ENCODE measurements at places on chromosomes 16 and 17.

- no peak for DNase-seq
These were observed 121.8 kb downstream of the SPACA3 start for GRCh38 chr17:33113276-33113990.

DNA sequence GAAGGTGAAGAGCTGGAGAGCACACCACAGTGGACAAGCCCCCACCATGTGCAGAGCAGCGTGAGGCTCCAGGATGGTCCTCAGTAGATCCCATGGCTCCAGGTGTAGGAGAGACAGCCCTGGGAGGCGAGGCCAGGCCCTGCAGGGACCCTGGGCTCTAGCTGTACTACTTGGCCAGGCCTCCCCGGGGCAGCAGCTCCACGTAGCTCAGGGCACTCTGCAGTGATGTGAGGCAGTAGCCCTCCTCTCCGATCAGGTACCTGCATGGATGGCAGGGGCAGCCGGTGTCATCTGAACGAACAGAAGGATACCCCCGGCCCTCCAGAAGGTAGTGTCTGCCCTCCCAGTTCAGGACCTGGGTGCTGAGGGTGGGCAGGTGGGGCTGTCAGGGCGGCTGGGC is 6.2 kb upstream of the SPATA2L start:
- DNase-seq, result no peak

DNA sequence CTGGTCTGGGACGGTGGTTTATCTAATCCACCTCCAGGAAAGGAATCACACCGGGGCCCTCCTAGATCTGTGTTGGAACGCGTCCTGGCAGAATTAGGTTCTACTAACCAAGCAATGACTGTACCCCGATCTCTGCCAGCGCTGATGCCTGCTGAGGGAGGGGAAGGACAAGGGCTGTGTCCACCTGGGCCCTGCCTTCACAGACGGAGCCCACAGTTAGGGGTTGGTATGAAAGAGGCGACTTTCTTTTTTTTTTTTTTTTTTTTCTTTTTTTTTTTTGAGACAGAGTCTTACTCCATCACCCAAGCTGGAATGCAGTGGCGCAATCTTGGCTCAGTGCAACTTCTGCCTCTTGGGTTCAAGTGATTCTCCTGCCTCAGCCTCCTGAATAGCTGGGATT is 9.9 kb upstream of the KRT19 start:
- DNase-seq, result no peak

DNA sequence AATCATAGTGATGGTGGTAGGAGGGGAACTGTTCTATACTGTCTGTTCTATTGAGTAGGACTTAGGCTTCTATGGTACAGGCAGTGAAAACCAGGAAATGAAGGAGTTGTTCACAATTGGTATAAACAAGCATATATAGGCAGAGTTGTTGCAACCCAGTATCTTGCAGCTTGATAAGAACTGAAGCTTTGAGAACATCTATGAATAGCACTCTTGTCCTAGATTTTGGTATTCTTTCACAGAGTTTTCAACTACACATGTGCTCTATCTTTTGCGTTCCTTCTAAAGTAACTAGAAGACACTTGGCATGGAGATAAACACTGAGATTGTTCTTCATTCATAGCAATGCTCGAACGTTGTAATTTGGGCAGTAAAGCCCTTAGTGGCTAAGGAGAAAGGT is 91.8 kb downstream of the KCNJ2 start:
- DNase-seq, result no peak

- no peak for DNase-seq
These were observed 204.1 kb upstream of the CIBAR2 start for GRCh38 chr16:85316321-85316919.

DNA sequence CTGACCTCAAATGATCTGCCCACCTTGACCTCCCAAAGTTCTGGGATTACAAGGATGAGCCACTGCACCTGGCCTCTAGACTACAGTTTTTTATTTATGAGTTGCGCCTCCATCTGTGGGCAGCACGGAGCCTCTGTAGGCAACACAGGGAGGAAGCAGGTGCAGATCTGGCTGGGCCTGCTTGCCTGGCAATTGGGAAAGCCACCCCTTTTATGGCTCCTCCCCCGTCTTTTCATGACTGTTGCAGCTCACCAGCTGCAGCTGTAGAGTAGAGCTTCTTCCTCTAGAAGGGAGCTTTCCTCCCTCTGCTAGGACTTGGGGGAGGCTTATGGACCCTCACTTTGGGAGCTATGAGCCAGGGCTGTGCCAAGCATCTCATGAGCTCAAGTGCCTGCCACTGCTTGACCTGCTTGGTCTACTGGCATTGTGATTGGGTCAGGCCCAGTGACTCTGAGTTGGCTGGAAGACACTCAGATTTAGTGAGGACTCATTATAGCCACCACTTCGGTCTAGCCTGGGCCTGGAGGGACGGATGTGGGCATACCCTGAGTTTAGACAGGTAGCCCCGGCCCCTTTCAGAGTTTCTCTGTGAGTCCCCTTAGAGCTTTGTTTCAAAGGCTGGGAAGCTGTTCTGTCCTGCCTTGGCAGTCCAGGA is 6.9 kb upstream of the SLC7A6 start:
- DNase-seq, result no peak

- DNase-seq, result no peak
These were observed 845.2 kb downstream of the CDH11 start for GRCh38 chr16:64276646-64277045.

GRCh38 chr17:80919331-80920311 is 72.0 kb upstream of the CHMP6 start:
- DNase-seq, result no peak

GRCh38 chr17:246851-247421 is 65.5 kb upstream of the DOC2B start:
- DNase-seq, result no peak

DNA sequence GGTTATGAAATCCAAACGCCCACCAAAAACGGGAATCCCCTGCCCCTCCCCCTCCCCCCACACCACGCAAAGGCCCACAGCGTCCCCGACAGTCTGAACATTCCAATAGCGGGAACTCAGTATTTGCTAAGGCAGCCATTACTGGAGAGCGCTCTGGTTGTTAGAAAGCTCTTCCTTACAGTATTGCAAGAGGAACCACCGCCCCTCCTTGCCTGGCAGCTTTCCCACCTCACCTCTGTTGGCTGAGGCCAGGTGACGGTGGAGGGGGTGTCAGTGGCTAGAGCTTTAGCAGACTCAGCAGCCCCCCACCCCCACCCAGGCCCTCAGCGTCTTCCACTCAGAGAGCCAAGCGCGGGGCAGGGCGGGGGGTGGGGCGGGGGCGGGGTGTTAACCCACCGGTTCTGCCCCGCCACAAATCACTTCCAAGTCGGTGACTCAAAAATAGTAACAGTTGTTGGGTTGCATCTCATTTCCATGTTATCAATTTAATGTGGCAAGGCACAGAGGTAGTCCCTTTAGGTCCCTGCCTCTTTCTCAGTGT is 2.2 kb upstream of the PLEKHH3 start:
- no peak for DNase-seq

DNA sequence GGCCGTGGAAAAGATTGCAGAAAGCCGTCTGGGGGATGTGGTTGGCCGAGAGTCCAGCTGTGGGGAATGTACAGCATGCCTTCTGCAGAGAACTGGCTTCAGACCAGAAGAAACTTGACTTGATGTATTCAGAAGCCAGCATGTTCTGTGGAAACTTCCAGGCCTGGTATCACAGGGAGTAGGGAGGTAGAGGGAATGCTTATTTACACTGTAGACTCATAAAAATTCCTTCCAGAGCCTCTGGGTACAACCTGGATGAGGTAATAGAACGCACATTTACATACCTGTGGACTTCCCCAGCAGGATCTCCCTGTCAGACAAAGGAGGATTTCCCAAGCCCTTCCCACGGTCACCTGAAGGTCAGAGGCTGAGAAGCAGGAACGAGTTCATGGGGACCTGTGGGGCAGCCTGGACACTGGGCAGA is 11.8 kb upstream of the GAS7 start:
- DNase-seq, result no peak

DNA sequence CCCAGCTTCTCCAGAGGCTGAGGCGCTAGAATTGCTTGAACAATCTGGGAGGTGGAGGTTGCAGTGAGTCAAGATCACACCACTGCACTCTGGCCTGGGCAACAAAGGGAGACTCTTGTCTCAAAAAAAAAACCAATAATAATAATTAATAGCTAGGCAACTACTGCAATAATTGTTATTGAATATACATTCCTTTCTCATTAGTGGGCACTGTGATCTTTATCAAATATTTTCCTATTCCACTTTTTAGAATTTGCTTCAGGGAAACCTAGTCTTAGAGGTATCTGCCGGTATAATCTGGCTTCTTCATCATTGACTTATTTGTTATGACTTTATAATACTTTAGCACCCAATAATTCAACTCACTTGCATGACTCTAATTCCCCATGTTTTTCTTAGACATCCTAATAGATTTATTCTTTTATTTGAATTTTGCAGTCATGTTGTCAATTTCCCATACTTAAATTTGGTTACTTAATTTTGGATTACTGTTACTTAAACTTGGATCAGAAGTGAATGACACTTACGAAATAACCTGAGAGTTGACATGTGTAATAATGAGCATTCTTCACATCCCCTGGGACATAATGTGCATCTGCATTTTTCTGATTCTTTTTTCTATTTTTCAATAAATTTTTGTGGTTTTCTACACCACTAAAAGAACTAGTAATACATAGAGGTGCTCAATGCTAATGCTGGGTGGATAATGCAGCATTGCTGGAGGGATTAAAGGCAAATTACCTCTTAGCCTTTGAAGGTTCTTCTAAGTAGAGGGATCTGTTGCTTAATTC is 25.0 kb upstream of the KCNJ16 start:
- no peak for DNase-seq

- no peak for DNase-seq
These were observed 232.2 kb upstream of the HS3ST3A1 start for GRCh38 chr17:13833921-13834320.

DNA sequence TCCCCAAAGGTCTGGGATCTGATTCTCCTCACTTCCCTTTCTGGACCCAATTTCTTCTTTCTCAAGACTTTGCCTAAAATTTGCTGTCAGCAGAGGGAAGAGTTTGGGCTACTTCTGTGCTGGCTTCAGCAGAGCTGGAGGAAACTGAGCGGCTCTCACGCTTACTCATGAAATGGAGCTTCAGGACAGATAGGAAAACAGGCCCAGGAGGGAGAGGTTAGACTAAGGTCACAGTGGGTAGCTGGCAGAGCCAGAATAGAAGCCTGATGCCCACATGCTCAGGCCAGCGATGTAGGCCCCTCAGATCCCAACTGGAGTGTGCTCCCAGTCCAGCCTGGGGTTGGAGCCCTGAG is 593 bp downstream of the SLC38A7 start:
- DNase-seq, result no peak

- DNase-seq, result no peak
These were observed 42.0 kb downstream of the GOSR1 start for GRCh38 chr17:30519166-30519565.
